ENCODE measurements at places on chromosomes 11 and 22.

- no peak for DNase-seq
Observed at GRCh38 chr11:62712861-62713260, 5.4 kb downstream of the GNG3 start.

DNA sequence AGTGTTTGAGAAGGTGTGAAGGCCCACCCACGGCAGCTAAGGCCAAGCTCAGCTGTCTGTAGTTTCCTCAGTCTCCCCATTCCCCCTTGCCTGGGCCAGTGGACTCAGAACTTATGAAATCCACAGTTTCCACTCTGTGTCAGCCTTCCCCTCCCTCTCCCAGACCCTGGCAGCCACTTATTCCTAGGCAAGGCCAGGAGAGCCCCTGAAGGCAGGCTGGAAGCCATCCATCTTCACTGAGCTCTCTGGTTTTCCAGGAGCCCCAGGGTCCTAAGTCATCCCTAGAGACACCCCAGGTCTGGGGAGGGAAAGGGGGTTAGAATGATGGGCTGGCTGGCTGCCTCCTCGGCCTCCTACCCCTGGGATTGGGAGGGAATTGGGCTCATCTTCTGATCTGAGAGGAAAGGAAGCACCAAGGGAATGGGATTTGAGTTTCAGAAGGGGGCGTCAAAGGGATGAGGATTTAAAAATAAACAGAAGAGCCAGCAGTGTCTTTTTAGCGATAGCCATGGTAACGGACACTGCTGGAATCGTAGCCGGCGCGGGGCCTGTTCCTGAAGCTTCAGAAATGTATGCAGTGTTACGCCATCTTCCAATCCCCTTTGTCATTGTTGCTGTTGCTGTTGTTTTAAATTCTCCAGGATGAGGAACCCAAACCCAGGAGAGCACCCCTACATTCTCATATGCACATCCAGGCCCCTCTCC is 561.1 kb upstream of the CADM1 start:
- no peak for DNase-seq

- no peak for DNase-seq
Observed at GRCh38 chr11:110377434-110377833, 52.3 kb upstream of the FDX1 start.

DNA sequence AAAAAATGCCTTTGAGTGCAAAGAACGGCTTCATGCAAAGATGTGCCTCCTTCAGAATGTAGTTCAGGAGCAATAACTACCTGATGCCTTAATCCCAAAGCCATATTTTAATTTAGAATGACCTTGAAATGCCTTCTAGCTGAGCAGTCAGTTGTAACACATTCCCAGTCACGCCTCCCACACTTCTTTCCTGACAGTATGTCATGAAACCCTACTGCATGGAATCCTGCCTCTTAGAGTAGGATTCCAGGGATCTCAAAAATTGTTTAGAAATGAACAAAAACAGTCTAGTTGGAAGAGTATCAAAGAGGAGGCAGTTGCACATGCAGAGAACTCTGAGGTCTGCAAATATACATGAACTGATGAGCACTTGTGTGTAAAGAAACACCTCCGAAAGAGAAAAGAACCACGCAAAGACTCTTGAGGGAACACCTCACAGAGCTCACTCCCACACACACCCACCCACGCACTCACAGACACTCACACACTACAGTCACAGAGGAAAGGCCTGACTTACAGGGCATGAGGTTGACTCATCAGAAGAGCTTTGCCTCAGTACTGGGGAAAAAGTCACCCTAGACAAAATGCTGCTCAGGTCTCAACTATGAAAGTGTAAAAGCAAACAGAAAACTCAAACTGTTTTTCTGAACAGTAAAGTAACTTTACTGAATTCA is 77.4 kb downstream of the GGTLC2 start:
- DNase-seq, result no peak

DNA sequence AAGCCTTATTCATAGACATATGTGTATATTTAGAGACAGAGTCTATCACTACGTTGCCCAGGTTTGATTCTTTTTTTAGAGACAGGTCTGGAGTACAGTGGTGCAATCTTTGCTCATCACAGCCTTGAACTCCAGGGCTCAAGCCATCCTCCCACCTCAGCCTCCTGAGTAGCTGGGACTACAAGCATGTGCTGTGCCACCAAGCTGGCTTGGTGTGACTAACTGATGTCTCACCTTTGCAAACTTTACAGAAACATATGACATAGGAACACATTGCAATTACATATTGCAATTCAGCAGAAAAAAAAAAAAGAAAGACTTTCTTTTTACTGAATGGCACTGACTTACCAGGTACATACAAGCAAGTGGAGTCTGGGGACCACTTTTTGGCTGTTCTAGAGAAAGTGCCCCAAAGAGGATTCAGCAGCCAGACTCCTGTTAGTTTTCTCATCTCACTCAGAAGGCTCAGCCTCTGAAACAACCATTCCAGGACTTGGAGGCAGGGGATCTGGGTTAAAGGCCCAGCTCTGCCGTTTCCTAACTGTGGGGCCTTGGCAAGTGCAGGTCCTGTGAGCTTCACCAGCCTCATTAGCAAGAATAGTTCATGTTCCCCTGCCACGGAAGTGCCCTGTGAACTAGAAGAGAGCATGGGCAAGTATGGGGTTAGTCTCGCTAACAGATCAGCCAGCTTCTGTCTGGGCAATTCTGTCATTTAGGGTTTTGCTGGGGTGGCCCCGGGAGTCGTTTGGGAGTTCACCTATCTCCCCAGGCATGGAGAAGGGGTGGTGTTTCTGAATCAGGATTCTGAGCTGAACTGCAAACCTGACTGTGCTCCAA is 11.3 kb upstream of the NFAM1 start:
- DNase-seq, result no peak

DNA sequence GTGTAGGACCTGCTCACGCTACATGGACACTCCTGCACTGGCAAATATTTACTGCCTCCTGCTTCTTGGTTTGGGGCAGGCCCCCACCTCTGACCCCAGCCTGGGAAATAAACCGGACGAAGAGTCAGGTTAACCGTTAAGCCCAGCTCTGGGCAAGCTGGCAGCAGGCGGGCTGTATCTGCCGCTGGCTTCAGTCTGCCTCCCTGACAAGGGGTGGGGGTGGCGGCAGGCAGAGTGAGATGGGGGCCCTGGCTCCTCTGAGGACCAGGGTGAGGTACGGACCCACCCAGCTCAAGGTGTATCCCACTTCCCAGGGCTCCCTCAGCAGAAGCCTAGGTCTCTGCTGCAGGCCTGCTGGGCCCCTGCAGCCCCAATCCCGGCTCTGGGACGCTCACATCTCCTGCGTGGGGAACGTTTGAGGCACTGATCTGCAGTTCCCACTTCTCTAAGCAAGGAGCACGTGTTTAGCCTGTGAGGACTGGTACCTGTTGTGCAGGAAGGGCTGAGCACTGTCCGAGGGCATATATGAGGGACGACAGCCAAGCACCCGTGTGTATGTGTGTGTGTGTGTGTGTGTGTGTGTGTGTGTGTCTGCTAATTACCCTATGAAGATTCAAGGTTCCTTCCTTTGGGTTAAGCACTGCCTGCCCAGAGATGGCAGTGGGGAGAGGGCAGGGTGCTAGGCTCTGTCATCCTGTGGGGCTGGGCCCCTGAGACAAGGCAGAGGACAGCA is 1.1 kb upstream of the LRRC75B start:
- DNase-seq, result no peak

DNA sequence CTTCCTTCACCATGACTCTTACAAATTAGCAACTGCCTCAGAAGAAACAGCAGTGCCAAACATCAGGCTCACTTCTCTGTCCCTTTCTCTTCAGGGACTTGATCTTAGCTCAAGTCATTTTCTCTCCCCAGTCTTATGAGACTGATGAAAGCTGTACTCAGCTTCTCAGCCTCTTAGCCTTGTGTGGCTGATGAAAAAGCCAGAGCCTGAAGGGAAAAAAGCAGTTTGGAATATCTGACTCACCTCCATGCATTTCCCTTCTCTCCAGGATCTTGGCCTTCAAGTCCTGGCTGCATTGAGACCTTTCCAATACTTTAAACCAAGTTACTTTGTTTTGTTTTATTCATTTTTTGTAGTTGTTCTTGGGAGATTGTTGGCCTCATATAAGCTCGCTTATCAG is 195.9 kb downstream of the SPON1 start:
- DNase-seq, result no peak

DNA sequence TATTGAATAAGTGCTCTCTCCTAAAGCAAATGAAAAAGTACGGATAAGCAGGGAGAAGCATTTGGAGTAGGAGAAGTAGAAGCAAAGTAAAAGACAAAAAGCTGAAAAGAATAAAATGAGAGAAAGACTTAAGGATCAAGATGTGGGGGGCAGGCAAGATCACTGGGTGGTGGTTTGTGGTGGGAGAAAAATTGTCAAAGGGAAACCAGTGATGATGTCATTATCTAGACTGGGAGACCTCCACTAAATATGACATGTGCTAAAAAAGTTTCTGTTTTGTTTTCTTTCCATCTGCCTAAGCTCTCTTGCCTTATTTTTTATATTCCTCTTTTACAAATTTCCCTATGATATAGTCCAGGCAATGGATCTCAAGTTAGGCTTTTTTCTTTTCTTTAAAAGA is 14.8 kb upstream of the MAML2 start:
- no peak for DNase-seq

- no peak for DNase-seq
Observed at GRCh38 chr11:134951305-134951700, 539.3 kb upstream of the B3GAT1 start.

DNA sequence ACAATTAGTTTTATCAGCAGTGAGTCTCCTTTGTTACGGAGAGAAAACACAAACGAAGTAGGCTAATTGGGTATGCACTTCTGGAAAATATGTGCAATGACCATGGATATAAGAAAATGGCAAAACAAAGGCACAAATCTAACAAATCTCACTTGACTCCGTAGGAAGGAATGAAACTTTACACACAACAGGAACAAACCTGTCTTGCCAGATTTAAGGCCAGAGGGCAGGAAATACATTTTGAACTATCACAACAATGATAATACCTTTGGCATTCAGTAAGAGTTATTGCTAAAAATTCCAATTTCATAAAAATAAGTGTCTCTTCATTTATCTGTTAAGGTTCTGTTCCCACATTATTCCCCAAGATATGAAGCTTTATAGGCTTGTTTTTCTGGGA is 36.6 kb downstream of the SLC25A17 start:
- no peak for DNase-seq

Measured in GM19239 (cell line).